ENCODE measurements at places on chromosomes 16 and 17. TPM values are rescaled to one million over a fixed set of nuclear protein-coding genes. Genes with fewer than 3 reads are reported as not detected.

DNA sequence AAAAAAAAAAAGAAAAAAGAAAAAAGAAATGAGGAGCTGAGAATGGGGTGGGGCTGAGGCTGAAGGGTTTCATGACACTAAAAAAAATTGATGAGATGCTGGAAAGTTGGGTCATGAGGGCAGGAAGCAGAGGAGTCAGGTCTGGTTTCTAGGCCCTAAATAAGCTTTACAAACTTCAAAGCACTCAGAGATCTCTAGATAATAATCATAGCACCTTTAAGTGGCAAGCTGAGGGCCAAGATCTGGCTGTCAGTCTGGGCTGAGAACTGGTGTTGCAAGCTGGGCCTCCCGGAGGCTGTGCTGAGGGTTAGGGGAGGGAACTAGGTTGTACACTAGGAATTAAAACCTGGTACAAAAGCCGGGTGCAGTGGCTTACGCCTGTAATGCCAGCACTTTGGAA is 6.4 kb downstream of the ZNF764 start:
- no peak overlapping the region for H3K27ac ChIP-seq
- H3K27me3 ChIP-seq, result no peaks in the 10 kb centered on the region
- peaks cover 15% of the 10 kb centered on the region for H3K4me1 ChIP-seq
- DNase-seq, result no peak
- H3K4me3 ChIP-seq, result no peak overlapping the region
- H3K36me3 ChIP-seq, result peaks cover 34% of the 10 kb centered on the region

The E2F4 gene
- total RNA-seq, result 77.0 TPM

- DNase-seq, result no peak
- no peak overlapping the region for H3K27ac ChIP-seq
- no peaks in the 10 kb centered on the region for H3K27me3 ChIP-seq
- peaks cover 5% of the 10 kb centered on the region for H3K4me1 ChIP-seq
- no peaks in the 10 kb centered on the region for H3K36me3 ChIP-seq
- no peak overlapping the region for H3K4me3 ChIP-seq
These were observed 51.4 kb upstream of the ARHGAP44 start for GRCh38 chr17:12737740-12738469.

The STH gene
- total RNA-seq, result not detected

The UBALD2 gene
- 13.7 TPM for total RNA-seq

DNA sequence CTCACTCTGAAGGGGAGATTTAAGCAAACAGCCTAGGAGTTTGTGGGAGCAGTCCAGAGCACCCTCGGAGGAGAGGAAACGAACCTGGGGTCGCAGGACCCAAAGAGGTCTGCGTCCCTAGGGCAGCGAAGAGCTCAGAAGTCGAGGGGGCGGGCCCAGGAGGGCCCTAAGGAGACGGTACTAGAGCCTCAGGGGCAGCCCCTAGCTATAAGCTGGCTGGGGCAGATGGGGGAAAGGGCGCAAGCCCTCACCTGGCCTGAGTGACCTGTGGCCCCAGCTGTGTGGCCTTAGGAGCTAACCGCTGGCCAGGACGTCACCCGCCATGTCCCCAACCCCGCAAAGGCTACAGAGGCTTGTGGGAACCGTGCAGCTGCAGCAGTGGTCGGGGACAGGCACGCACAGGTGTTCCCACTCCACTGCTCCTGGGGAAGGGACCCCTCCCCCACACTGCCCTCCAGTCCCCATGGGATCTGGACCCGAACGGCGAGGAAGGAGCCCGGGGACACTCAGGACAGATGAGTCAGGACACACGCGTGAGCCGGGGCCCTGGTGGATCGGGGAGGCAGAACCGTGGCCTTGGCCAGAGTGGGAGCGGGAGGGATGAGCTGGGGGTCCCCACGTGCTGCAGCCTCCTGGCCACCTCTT is 2.0 kb upstream of the CTRB2 start:
- no peaks in the 10 kb centered on the region for H3K27me3 ChIP-seq
- H3K4me1 ChIP-seq, result no peaks in the 10 kb centered on the region

The KRT23 gene
- not detected for total RNA-seq

DNA sequence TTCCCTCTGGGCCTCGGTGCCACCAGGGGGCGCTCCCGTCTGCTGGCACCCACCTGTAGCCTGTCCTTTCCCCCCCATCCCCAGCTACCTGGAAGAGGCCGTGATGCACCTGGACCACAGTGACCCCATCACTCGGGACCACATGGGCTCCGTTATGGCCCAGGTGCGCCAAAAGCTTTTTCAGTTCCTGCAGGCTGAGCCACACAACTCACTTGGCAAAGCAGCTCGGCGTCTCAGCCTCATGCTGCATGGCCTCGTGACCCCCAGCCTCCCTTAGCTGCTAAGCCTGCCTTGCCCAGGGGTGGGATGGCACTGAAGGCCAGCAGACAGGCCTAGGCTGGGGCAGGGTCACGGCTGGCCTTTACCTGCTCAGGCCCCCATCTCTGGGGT is 818 bp upstream of the NRN1L start:
- DNase-seq, result peak; percentile 37
- H3K4me1 ChIP-seq, result no peaks in the 10 kb centered on the region
- H3K36me3 ChIP-seq, result peaks cover 73% of the 10 kb centered on the region
- no peak overlapping the region for H3K4me3 ChIP-seq
- no peaks in the 10 kb centered on the region for H3K27me3 ChIP-seq
- no peak overlapping the region for H3K27ac ChIP-seq

The MLKL gene
- total RNA-seq, result 4.2 TPM

The KRTAP3-1 gene
- not detected for total RNA-seq

GRCh38 chr16:50839920-50840729 is 98.2 kb downstream of the CYLD start:
- no peak overlapping the region for H3K27ac ChIP-seq
- DNase-seq, result no peak
- peaks cover 30% of the 10 kb centered on the region for H3K4me1 ChIP-seq
- H3K36me3 ChIP-seq, result no peaks in the 10 kb centered on the region

The NKD1 gene
- total RNA-seq, result 0.42 TPM

DNA sequence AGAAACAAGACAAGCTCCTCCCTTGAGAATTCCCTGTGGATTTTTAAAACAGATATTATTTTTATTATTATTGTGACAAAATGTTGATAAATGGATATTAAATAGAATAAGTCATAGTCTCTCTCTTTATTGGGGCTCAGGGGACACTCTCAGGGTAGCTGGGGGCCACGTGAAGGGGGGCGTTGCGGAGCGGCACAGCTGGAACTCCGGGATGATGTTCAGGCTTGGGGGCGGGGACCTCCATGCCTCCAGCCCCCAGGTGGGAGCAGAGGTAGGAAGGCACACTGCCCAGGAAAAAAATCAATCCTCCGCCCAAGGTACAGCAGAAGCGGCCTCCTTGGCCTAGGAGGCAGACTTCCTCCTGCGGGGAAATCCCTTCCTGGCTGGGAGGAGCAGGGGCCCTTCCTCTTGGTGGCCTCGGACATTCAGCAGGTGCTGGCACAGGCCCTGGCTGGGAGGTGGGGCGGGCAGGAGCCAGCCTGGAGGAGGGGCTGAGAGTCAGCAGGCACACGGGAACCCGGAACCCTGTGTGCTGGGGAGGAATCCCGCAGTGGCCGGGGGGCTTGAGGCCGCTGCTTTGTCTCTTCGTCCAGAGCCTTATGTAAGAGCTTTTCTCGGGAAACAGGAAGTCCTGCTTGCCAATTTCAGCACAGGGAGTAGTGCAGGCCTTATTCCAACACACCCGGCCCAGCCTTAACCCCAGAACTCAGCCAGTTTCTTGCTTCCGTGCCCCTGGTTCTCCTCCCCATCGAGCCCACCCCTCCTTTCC is 591 bp upstream of the TNFSF13 start:
- no peaks in the 10 kb centered on the region for H3K27me3 ChIP-seq
- peaks cover 12% of the 10 kb centered on the region for H3K4me1 ChIP-seq
- H3K4me3 ChIP-seq, result no peak overlapping the region
- no peak for DNase-seq

DNA sequence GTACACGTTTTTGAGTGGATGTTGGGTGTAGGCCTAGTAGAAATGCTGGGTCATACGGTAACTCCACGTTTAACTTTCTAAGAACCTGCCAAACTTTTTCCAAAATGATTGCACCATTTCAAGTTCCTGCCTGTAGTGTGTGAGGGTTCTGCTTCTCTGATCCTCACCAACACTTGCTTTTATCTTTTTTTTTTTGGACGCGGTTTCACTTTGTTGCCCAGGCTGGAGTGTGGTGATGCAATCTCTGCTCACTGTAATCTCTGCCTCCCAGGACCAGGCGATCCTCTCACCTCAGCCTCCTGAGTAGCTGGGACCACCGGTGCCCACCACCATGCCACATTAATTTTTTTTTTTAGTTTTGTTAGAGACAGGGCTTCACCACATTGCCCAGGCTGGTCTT is 23.5 kb downstream of the ZNF750 start:
- no peak overlapping the region for H3K4me3 ChIP-seq
- H3K36me3 ChIP-seq, result peaks cover 67% of the 10 kb centered on the region
- H3K27me3 ChIP-seq, result no peaks in the 10 kb centered on the region
- DNase-seq, result no peak
- H3K27ac ChIP-seq, result no peak overlapping the region
- H3K4me1 ChIP-seq, result peaks cover 12% of the 10 kb centered on the region
